ENCODE measurements at places on chromosomes 5 and 9.
A peak's percentile ranks its signal among the peaks of the same experiment; 100 is the strongest.

GRCh38 chr9:18256568-18256967 lies 217.4 kb upstream of the ADAMTSL1 start:
- no peak for ATAC-seq

DNA sequence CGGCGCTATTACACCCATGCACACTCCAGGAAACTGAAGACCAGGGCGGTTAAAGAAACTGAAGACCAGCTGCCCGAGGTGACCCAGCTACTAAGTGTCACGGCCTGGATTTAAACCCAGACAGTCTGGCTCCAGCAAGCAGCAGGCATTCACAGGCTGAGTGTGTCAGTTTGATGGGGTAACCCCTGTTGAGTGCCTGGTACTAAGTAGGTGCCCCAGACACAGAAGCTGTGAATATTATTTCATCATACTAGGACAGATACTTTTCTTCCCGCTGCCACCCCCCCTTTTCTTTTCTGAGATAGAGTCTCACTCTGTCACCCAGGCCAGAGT lies 7.3 kb downstream of the ENG start:
- peak; percentile 37 for ATAC-seq

GRCh38 chr5:113487416-113487780 lies 855 bp downstream of the MCC start:
- peak; percentile 19 for ATAC-seq

DNA sequence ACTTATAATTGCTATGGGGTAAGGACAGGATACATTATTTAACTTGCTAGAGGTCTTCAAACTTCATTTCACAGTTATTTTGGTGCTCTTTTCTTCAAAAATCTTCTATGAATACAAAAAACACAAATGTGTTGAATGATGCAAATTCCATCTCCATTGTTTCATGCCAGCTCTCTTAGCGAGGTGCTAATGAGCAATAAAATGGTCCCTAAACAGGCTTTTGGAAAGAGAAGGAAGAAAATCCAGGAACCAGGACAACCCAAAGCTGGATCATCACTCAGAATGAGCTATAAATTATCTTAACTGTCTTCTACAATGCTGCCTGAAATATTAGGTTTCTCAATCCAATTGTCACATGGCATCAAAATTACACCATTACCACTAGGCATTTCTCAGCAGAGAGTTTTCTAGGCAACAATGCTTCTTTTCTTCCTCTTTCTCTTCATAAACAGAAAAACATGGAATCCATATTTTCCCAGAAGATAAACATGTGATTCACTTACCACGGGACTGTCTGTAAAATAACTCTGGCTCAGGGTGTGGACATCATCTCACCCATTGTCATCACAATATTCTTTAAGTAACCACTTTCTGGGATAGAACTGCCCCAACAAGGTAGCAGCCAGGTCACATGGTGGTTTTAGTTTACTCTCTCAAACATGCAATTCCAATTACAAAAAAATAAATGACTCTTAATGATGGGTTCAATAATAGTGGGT lies 249.4 kb downstream of the NPR3 start:
- no peak for ATAC-seq

- ATAC-seq: no peak
Measured at GRCh38 chr5:57581222-57581621, 98.6 kb upstream of the ACTBL2 start.

DNA sequence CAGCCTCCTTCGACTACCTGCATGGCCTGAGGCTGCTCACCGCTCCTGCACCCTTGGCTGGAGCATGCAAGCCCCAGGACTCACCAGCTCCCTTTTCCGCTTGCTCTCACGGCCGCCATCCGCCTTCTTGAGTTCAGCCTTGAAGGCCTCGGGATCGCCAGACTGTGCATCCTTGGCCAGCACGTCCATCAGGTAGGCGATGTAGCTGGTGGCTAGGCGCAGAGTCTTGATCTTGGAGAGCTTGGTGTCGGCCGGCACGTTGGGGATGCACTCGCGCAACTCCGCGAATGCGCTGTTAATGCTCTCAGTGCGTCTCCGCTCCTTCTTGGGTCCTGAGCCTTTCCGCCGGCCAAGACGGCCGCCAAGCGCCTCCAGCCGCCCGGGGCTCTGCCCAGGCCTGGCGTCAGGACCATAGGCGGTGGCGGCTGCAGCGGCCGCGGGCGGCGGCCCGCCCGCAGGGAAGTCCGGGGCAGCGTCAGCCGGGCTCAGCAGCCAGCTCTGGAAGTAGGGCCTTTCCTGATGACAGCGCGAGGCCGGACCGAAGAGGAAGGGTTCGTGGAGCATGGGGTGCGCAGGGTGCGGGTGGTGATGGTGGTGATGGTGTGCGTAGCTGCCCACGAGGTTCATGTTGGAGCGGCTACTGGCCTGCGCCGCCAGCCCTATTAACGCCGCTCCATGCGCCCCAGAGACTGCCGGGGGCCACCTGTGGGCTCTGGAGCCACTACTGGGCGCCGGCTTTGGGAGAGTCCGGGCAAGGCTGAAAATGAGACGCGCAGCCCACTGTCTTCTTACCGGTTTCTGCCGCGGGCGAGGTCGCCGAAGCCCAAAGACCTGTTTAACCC lies 424 bp downstream of the HAND1 start:
- peak; percentile 35 for ATAC-seq

- no peak for ATAC-seq
Measured at GRCh38 chr5:139708434-139708861, 60.3 kb downstream of the CXXC5 start.

Measured in gastroesophageal sphincter (tissue), 4 donors.